ENCODE measurements at places on chromosomes 12 and 14.

- no peak for DNase-seq
Observed at GRCh38 chr14:50400461-50400860, 3.8 kb upstream of the CDKL1 start.

DNA sequence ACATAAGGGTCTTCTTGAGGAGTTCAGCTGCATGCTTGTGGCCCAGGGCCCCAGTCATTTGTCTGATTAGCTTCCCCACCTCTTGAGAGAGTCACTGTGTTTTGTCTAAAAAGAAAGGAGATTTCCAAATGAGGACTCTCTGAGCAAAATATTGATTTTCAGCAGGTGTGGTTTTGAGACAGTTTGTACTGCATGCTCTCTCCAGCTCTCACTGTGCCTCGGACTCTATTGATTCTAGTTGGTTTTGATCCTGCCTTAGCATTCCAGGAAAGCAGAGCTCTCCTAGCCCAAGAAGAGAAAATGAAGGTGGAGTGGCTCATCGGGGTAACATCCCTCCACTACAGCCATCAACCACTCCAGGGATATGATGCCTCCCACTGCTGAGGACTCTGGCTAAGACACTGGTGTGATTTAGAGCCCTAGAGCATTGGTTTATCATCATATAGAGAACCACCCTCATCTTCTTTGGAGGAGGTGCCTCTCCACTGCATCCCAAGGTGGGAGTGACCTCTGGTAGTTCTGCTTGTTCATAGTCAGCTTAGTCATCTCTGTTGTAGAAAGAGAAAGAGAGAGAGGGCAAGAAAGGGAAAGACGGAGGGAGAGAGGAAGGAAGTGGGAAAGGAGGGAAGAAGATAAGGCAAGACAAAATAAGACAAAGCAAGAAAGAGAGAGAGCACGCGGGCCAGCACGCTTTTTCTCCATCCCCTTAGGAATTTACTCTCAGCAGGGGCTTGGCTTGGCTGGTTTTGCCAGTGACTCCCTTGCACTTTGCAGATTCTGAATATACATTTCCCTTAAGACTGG, 365.6 kb downstream of the DPF3 start:
- DNase-seq = no peak

GRCh38 chr14:54804538-54805041, 98.0 kb downstream of the GCH1 start:
- no peak for DNase-seq

DNA sequence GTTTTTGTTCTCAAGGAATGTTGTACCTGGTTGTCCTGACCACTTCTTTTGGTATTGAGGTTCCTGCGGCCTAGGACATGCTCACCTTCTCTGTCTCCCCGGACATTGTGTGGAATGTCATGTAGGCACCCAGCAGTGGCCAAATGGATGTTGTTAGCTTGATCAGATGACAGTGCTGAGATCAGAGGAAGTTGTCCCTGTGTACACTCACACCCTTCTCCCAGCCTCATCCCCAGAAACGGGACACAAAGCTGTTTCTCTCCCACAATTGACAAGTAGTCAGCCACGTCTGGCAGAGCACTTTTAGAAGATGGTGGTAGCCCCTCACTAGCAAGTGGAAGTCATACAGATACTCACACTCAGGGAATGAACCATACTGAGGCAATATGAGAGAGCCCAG, 3.0 kb downstream of the PLEKHH1 start:
- peak; percentile 34 for DNase-seq

GRCh38 chr12:65275627-65276026, 2.9 kb upstream of the MSRB3 start:
- no peak for DNase-seq

GRCh38 chr14:68510201-68511128, 282.4 kb downstream of the ZFP36L1 start:
- DNase-seq = no peak

- no peak for DNase-seq
Observed at GRCh38 chr14:58066115-58066514, 85.9 kb downstream of the ARMH4 start.

DNA sequence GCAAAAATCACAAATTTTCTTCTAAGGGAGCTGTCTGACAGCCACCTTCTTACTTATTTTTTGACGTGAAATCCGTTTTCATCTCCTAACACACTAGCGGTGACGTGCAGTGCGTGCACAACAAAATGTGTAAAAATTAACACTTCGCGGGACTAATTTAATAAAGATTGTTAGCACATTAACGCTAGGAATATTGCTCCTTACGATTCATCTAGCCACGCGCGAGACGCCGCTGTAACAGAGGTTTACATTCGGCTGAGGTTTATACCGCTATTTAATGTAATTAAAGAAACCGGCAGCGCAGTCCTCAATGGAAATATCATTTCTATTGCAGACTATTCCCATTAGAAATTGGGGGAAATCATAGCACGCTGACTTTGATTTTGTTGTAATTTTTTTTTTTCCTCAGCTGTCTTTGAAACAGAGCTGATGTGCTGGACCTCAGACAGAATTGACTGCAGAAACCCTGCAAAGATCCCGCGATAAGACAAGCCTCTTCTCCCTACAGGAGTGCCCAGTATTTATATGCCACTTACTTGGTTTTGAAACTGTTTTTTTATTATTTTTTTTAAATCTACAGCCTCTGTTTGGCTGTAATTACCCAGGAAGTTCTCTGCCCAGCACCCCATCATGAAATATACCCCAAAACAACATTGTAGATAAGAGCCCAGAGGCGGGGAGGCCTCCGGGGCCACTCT, 31.2 kb downstream of the BCL11B start:
- DNase-seq = no peak

DNA sequence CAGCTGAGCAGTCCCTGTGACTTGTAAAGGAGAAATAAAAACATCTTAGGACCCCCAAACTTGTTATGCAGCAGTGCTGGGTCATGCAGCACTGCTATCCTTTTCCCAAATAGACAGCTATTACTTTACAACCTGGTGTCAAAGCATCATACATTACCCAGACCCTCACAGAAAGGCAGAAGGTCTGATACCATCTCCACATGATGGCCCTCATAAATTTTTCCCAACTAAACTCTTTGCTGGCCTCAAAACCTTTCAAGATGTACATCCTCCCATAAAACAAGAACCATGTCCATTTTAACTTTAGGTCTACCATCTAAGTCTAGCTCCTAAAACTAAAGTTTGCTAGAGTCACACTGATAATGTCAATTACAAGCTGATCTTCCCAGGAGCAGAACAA, 8.7 kb upstream of the RESF1 start:
- no peak for DNase-seq

All from nucleus accumbens (tissue), 56 donors.